Daoy (cell line): ENCODE measurements at places on chromosomes 1 and 21. TPM values are rescaled to one million over a fixed set of nuclear protein-coding genes. Genes with fewer than 3 reads are reported as not detected.

GRCh38 chr1:183138301-183138700 lies 47.8 kb upstream of the LAMC2 start:
- DNase-seq: no peak

Gene TRIM45
- 3.4 and 7.6 TPM in 2 replicates for total RNA-seq

DNA sequence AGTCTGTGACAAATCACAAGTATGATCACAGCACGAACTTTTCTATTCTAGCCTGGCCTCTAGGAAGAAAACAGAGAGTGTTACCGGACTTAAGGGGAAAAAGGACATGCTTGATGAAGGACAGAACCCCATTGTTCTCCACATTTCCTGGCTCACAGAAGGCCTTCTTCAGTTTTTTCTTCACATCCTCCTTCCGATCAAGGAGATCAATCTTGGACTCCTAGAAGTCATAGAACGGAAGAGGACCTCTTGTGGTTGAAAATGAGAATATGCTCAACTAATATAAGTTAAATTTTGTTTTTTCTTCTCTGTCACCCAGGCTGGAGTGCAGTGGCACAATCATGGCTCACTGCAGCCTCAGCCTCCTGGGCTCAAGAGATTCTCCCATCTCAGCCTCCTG lies 30.3 kb downstream of the YARS1 start:
- DNase-seq: no peak

Gene EXTL1
- total RNA-seq: 0.06 and 0.15 TPM in 2 replicates
